ENCODE measurements at places on chromosomes 11 and 22.

- no peak for DNase-seq
Observed at GRCh38 chr11:64204464-64204989, 2.0 kb upstream of the FERMT3 start.

- no peak for DNase-seq
Observed at GRCh38 chr11:8382436-8383053, 118.9 kb upstream of the LMO1 start.

DNA sequence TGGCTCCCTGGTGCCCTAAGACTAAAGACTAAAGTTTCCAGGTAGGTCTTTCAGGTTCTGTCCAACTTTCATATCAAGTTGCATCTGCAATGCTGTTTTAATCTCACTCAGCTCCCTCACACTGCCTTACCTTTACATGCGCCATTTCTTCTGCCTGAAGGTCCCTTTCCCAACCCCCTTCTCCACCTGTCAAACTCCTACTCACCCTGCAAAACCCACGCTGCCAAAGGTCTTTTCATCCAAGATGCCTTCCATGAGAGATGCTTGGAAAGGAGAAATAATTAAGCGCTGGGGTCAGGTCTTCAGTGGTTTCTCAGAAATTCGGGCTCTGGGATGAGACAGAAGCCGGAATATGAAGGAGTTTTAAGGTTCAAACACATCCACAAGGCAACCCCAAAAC lies 95.1 kb downstream of the MN1 start:
- DNase-seq, result no peak

- DNase-seq, result peak; percentile 63
Observed at GRCh38 chr11:94128746-94129511, at the start of gene PANX1. TSS of gene PANX1 (plus strand) at chr11:94128841. CDS start at chr11:94129313, 472 bp downstream.

DNA sequence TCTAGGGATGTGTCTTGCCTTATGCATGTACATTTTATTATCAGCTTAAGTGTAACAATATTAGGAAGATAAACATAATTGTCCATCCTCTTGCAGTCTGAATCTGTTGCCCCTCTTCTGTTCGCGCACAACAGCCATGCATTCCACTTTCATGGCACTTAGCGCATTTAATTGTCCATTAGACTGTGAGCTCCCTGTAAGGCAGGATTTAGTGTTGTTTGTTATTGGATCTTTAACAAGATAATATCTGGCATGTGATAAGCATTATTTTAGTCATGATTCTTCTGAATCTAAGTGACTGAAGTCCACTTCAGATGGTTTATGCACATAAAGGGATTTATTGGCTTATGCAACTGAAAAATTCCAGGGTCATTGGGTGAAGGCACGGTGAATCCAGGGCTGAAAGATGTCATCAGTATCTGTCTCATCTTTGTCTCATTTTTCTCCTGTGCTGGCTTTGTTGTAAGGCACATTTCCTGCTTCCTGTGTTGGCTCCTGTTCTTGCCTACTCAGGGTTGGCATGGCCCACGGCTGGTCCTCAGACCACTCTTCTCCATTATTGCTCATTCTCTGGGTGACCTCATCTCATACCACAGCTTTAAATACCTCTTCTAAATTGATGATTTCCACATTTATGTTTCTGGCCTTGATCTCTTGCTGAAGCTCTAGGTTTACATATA lies 37.6 kb downstream of the ATXN10 start:
- DNase-seq, result no peak

DNA sequence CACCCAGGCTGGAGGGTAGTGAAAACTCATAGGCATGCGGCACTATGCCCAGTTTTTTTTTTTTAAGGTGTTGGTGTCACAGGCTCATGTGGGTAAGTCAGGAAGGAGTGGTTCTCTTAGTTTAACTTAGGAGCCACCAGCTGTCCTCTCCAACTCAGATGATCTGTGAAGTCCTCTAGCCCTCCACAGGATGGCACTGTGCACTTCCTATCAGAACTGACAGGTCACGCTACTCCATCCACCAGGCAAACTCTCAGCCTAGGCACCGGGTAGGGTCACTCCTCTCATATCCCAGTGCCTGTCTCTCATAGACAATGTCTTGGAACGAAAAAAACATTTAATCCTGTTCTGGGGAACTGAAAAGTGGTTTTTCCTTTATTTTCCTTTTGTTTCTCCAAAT lies 16.5 kb downstream of the NAP1L4 start:
- no peak for DNase-seq

- DNase-seq, result no peak
Observed at GRCh38 chr22:39290724-39291161, 28.7 kb downstream of the RPL3 start.

DNA sequence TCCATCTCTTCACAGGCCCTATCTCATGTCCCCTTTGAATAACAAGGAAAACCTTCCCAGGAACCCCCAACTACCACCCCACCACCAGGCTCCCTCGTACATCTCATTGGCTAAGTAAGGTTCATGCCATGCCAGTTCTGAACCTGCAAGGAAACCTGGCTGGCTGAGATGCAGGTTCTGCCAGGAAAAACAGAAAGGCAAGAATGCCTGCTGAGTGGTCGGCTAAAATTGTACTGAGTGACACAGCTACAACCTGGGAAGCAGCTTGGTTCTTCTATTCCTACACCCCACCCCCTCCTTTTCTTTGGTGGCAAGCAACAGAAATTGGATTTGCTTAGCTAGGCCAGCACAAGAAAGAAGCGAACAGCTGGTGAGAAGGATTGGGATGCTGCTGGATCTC lies 36.1 kb upstream of the TSPAN18 start:
- no peak for DNase-seq

DNA sequence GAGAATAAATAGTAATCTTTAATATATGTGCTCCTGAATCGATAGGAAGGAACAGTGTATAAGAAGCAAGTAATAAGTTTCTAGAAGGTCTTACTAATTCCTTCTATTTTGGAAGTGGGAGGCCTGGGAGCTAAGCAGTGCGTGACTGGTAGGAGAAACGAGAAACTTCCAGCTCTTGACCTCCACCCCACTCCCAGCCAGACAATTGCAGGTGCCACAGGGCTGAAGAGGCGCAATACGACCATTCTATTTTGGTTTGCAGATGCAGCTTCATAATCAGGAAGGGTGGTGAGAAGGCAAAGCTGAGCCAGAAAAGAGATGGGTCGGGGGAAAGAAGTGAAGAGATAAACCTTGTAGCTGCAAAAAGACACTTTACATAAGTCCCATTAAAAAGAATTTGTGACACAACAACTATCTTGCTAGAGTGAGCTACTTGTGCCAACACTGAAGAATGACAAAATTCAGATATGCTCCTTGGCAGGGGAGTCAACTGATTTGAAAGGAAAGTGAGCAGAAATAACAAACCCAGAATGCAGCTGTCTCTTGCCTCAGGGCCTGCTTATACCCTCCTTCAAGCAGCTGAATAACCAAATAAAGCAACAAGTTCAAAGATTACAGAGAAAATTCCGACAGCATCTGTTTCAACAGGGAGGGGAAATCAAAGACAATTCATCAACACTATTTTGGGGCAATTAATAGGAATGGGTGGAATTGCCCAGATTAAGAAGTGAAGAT lies 35.1 kb downstream of the GRIA4 start:
- no peak for DNase-seq

- no peak for DNase-seq
Observed at GRCh38 chr11:23359297-23359696, 499.0 kb upstream of the CCDC179 start.

DNA sequence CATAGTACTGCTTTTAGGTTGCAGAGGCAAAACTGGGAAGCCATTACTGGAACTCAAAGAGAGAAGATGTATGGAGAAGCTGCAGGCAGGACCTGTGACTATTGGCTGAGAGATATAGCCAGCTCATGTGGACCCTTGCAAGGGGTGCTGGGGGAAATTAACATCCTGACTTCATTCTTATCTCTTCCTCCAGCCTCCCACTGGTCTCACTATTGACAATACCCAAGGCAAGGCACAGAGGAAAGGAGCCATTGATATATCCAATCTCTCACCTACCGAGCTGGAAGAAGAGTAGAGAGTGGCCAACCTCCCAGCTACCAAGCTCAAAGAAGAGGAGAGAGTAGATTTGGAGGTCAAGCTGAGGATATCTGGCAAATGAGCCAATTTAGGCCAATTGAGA lies 36.8 kb upstream of the ZBED5 start:
- no peak for DNase-seq

DNA sequence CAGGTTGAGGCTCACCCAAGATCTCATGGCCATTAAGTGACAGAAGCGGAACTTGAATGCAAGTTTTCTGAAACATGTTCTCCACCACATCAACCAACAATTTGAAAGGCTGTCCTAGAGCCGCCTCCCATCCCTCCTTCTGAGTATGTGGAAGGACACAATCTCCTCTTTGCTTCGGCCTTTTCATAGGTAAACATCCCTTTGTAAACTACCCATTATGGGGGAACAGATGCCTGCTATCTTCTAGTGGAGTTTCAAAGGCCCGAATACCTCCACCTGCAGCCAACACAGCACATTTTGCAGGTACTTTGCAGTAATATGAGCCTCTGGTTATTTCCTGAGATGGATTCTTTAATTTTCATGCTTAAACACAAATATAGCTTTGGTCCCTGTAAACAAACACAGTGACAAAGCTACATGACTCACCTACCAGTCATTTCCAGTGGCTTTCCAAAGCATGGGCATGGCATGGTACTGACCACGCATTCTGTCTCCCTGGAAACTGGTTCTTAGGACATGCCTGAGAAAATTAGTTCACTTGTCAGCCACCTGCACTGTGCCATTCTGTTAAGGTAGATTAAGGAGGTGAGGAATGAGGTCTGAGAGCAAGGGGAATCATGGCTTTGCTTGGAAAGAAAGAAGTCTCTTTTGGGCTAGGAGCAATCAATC lies 60.2 kb downstream of the EHF start:
- no peak for DNase-seq

GRCh38 chr22:50683086-50683993 lies 10.7 kb downstream of the SHANK3 start:
- no peak for DNase-seq

- DNase-seq, result no peak
Observed at GRCh38 chr11:67261946-67262681, 4.2 kb upstream of the GRK2 start.

GRCh38 chr11:75508051-75508561 lies 17.6 kb downstream of the GDPD5 start:
- no peak for DNase-seq

DNA sequence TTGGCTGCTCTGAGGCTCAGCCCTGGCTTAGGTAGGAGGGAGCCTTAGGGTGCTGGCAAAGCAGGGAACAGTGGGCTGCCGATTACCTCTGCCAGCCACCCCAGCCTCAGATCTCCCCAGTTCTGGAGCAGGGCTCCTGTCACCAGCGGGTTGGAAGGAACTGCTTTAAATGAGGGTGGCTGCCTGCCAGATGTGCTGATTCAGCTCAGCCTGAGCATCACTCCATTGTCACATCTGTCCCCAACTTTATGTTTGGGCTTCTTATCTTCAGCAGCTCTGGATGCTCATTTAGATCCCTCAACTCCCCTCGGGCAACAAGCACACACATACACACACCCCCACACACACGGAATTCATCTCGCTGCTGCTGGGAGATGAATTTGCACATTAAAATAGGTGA lies 16.9 kb upstream of the ANKK1 start:
- no peak for DNase-seq

- DNase-seq, result no peak
Observed at GRCh38 chr11:77886401-77886800, 65.5 kb downstream of the AAMDC start.

DNA sequence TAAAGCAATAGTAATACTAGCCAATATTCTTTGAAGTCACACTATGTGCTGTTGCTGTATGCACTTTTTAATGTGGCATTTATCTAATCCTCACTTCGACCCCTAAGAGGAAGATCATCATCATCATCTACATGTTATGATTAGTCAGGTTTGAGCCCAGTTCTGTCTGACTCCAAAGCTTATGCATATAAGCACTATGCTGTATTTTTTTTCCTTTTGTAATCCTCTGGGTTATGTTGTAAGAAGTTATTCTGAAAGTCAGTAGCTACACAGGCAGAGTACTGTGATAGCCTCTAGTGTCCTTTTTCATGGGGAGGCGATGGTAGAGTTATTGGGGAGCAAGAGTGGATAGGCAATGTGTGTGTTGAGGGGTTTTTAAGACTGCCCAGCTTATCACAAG lies 11.1 kb downstream of the MMP20 start:
- DNase-seq, result no peak

- no peak for DNase-seq
Observed at GRCh38 chr22:42067671-42068251, 2.9 kb downstream of the NAGA start.

- DNase-seq, result no peak
Observed at GRCh38 chr11:120332822-120333716, 3.1 kb upstream of the ARHGEF12 start.

DNA sequence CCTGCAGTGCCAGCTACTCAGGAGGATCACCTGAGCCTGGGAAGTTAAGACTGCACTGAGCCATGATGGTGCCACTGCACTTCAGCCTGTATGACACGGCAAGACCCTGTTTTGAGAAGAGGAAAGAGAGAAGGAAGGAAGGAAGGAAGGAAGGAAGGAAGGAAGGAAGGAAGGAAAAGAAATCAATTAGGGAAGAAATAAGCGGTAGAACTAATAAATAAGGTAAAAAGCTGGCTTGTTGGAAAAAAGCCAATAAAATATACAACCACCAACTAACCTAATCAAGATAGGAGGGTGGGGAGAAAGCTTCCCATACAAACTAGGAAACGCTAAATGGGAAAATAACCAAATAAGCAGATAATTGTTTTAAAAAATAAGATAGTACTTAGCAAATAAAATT lies 12.3 kb downstream of the A4GALT start:
- no peak for DNase-seq

GRCh38 chr22:17489101-17489500 lies 74.2 kb upstream of the SLC25A18 start:
- DNase-seq, result no peak

GRCh38 chr11:45233121-45233803 lies 52.9 kb downstream of the SYT13 start:
- DNase-seq, result peak; percentile 64

DNA sequence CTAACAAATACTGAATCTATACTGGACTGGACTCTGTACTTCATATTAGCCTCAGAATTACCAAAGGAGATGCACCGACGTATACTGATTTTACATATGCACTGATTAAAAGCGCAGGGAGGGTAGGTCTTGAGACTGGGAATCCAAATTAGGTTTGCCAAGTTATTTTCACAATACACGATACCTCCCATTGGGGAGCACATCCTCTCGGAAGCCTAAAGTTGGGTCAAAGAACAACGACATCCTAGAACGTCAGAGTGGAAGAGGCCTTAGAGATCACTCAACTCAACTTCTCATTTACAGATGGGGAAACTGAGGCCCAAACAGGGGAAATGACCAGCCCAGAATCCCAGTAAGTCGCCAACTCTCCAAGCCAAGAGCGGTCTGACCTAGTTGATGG lies 626 bp downstream of the DNAL4 start:
- no peak for DNase-seq

DNA sequence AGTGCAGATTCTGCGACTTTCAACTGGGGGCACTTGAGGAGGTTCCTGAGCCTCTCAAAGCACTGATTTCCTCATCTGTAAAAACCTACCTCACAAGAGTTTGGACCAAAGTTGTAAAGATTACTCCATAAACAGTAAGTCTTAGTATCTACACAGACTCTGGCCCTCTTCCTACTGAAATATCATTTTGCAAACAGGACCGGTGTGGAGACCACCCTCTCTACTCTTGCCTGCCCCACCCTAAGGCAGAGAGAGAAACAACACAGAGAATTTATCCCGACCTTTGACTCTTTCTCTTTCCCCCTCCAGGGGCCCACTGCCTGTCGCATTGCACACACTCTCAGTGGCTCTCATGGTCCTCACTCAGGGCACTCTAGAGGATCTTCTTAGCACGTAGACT lies 117.9 kb upstream of the LDLRAD3 start:
- DNase-seq, result no peak
